Transverse colon (tissue), 4 donors: ENCODE measurements at places on chromosomes 7 and 10. TPM values are rescaled to one million over a fixed set of nuclear protein-coding genes. Genes with fewer than 3 reads are reported as not detected.

- H3K27ac ChIP-seq: no peak overlapping the region
- H3K4me3 ChIP-seq: no peak overlapping the region
- no peak for DNase-seq
Observed at GRCh38 chr7:24948739-24949138, 31.2 kb downstream of the OSBPL3 start.

DNA sequence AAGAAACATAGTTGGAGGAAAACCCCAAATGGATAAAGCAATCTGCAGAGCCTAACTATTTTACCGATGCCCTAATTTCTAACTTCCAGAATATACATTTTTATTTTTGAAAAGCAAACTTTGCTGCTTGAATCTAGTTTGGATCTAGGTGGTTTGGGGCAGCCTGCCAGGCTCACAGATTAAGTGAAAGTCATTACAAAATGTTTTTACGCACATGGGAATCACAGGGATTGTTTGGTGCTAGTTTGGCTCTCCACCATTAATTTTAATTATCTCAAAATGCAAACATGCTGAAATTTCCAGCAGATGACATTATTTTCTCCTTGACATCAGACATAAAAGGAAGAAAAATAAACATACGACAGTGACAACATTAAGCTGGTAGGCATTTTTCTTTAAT lies 166.7 kb upstream of the INHBA start:
- no peaks in the 10 kb centered on the region for H3K27me3 ChIP-seq
- no peak overlapping the region for H3K27ac ChIP-seq
- H3K36me3 ChIP-seq: no peaks in the 10 kb centered on the region
- H3K4me1 ChIP-seq: no peaks in the 10 kb centered on the region
- no peak for DNase-seq

LIPK gene
- total RNA-seq: not detected

RPEL1 gene
- total RNA-seq: not detected

GRCh38 chr7:141990011-141990725 lies 5.5 kb upstream of the MGAM start:
- DNase-seq: no peak
- no peaks in the 10 kb centered on the region for H3K36me3 ChIP-seq
- H3K4me3 ChIP-seq: no peak overlapping the region

DNA sequence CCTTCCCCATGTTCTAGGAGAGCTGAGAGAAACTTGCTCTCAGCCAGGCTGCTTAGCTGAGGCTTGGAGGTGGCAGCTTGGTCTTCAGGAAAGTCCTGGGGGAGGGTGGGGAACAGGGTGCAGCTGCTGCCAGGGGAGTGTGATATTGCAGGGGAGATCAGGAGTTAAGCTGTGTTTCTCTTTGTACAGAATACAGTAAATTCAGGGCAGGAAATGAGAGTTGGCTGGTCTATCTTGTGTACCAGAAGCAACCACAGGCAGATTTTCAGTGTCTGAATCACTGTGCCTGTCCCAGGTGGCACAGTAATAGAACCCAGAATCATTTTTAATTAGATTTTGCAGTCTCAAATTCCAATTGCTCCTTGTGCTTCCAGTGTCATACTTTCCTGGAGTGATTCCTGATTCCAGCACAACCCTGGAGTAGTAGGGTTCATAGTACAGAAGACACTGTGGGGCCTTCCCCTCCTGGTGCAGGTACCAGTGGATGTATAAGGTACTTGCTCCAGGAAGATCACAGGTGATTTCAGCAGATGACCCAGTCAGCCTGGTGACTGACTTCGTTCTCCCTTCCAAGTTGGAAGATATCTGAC lies 94.0 kb upstream of the TARP start:
- H3K27me3 ChIP-seq: no peaks in the 10 kb centered on the region
- peaks cover 8% of the 10 kb centered on the region for H3K4me1 ChIP-seq
- H3K4me3 ChIP-seq: no peak overlapping the region

GRCh38 chr7:149285603-149286002 lies 23.6 kb downstream of the ZNF783 start:
- no peaks in the 10 kb centered on the region for H3K27me3 ChIP-seq
- peak; percentile 18 for DNase-seq
- H3K4me3 ChIP-seq: peak overlapping the region; percentile 61
- peaks cover under 1% of the 10 kb centered on the region for H3K36me3 ChIP-seq

DNA sequence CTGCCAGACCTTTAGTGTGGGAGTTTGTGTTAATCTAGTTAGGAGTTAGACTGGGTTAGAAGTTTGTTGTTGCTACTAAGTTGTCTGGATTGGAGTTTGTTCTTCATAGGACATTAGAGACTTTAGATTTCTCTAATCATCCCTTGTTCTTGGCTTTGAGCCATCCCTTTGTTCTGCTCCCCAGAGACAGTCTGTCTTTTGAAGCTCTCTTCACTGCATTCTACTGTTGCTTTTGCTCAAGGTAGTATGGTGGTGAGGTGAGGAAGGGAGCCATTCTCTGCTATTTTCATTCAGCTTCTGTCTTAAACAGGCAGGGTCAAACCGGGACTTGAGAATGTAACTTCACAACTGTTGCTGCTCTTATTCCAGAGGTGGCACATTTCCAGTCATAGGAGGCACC lies 10.4 kb upstream of the TARP start:
- no peak overlapping the region for H3K4me3 ChIP-seq
- H3K36me3 ChIP-seq: no peaks in the 10 kb centered on the region
- H3K4me1 ChIP-seq: no peaks in the 10 kb centered on the region
- DNase-seq: no peak

DNA sequence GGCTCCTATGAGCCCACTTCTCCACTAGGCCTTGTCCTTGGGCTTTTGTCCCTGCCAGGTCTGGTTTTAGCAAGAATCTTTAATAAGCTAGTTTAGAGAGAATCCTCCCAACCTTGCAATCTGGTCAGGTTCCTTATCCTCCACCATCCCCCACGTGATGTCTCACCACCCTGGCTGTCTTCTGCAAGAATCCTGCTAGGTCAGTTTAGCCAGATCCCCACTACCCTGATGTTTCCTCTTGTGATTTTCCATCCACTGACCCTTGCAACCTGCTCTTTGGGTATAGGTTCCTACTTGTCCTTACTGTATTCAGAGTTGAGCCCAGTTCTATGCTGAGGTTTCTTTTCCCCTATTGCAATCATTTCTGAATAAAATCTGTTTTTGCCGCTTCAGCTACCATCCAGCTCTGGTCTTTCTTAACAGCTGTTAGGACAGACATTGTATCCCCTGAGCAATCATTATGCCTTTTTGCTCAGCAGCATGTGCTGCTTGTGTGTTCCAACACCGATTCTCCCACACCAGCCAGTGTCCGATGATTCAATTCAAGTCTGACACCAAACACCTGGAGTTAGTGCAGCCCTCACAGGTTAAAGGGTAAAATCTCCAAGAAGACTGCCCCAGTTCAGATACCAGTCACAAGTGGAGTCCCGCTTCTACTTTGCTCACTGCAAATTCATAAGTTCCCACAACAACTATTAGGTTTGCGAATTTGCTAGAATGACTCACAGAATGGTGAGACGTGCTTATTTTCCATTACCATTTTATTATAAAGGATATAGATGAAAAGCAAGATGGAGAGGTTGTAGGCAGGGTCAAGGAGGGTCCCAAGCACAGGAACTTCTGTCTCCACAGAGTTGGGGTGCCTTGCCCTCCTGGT lies 62.2 kb upstream of the ADCY1 start:
- no peak overlapping the region for H3K27ac ChIP-seq
